Right ventricle myocardium superior (tissue), 1 donor: ENCODE measurements at places on chromosomes 6 and 20. TPM values are rescaled to one million over a fixed set of nuclear protein-coding genes. Genes with fewer than 3 reads are reported as not detected.

GRCh38 chr6:28858963-28859362, 64.8 kb downstream of the TRIM27 start:
- no peak for DNase-seq

DNA sequence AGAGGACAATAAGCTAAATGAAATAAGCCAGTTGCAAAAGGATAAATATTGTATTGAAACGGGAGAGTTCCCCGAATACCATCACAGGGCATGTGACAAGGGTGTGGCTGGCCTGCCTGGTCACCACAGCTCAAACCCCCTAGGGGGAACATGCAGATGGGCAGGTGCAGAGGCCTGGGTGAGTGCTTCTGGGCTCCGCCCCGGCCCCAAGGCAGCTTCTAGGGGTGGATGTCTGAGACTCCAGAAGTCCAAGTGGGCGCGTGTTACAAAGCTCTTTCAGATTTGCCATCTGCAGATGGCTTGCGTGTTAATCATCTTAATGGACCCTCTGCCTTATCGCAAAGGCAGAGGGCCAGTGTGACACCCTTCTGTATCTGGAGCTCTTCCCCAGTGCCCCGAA, 559.2 kb upstream of the IMPG1 start:
- DNase-seq, result no peak

The NEURL2 gene
- total RNA-seq, result 6.5 TPM

DNA sequence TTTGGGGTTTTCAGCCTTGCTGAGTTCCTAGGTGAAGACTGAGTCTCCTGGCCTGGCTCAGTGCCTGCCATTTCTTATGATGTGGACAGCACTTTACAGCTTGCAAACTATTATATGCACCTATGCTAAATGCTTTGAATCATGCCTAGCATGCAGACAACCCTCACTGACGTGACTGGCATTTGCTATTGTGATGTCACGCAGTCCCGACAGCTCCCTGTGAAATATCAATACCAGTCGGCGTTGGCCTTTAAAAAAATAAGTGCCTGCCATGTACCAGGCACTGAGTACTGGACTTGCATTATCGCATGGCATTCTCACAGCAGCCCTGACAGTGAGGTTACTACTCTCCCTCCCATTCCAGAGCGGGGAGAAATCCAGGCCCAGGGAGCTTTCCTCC, 35.5 kb downstream of the UQCC2 start:
- no peak for DNase-seq

The PRKN gene
- total RNA-seq, result 20.6 TPM

The ELMO2 gene
- total RNA-seq, result 33.9 TPM

The CD83 gene
- 1.6 TPM for total RNA-seq

DNA sequence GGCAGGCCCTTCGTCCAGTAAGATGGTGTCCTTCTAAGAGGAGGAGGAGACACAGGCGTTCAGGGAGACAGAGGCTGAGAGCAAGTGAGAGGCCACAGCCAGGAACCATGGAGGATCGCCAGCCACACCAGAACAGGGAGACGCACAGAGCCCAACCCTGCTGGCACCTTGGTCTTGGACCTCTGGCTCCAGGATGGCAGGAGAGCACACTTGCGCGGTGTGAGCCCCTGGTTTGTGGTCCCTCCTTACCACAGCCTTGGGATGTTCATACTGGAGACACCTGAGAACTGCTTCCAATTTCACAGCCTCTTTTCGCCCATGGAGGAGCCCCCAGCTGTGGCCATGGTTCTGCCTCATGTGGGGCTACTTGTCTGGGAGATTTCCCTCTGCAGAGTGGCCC, 222.4 kb downstream of the DLL1 start:
- peak; percentile 13 for DNase-seq

The MACROD2 gene
- 4.2 TPM for total RNA-seq

DNA sequence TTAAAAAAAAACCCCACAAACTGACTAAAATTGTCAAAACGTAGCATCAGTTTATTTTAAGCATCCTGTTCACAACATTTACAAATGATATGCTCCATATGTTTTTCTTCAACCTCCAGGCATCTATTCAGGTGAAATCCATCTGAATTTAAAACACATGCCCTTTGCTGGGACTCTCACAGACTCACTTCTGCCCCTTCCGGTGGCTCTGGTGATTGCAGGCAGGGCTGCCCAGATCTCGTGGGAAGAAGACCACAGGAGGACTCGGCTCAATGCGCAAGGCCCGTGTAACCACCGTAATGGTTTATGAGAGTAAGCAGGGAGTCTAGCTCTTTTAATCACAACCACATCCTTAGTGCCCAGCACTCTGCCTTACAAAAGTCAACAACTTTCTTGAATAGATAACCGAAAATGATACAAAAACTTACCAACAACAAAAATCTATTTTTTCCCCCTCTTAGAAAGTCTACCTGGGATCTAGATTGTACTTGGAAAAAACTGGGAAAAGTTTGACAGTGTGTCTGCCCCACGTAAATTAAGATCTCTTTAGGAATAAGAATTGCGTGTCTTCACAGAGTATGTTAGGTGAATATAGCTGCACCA, 139.1 kb downstream of the KIF16B start:
- DNase-seq, result peak; percentile 68

GRCh38 chr20:10513931-10514575, 78.9 kb downstream of the SLX4IP start:
- no peak for DNase-seq

DNA sequence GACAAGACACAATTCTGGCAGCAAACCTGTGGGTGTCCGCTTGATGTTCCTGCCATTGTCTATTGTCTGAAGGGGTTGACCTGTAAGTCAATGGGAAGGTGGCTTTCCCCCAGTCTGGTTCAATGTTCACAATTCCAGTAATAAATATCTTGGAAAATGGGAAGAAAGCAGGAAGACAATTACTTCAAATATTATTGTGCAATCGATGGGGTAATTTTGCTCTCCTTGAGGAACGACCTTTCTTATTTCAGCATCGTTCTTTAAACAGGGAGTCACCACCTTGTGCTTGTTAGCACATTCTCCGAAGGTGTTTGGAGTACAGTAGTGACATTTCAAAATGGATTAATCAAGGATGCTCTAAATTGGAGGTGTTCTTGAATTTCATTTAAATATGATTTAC, 136.9 kb downstream of the BTBD3 start:
- no peak for DNase-seq

The HLA-DRA gene
- total RNA-seq, result 82.4 TPM

- DNase-seq, result no peak
Observed at GRCh38 chr20:15767586-15767985, 805.7 kb downstream of the KIF16B start.

The CFB gene
- total RNA-seq, result 5.5 TPM

GRCh38 chr6:51559059-51559458, 528.4 kb downstream of the PKHD1 start:
- DNase-seq, result no peak
